Upper lobe of right lung (tissue), 1 donor: ENCODE measurements at places on chromosomes 2 and 18.

GRCh38 chr2:102470168-102470567, 2.9 kb upstream of the SLC9A4 start:
- H3K4me3 ChIP-seq, result no peak overlapping the region
- no peak for DNase-seq
- peaks cover 9% of the 10 kb centered on the region for H3K27me3 ChIP-seq

DNA sequence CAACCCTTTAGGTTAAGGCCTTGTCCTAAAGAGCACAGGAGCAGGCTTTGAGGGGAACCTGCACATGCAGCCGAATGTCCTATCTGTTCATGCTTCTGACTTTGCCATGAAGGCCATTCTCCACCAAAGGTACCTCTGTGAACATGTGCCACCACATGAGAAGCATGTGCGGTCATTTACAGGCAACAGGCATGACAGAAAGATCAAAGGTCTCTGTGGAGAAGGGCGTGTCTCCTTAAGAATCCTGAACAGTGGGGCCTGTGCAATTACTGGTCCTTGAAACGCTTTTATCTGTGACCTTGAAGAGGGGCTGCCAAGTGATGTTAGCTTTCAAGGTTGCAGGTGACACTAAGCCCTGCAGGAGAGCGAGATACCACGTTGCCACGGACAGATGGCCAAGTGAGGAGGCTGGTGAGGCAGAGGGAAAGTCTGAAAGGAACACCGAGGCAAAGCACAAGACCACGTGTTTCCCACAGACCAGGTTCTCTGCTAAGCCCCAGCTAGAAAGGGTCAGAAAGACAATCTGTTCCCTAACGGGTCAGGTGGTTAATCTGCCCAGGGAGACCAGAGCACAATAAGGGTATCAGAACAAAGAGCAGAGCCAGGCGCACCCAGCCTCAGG, 19.5 kb upstream of the POMC start:
- H3K36me3 ChIP-seq, result no peaks in the 10 kb centered on the region
- H3K4me3 ChIP-seq, result no peak overlapping the region
- no peaks in the 10 kb centered on the region for H3K27me3 ChIP-seq
- H3K27ac ChIP-seq, result no peak overlapping the region
- no peaks in the 10 kb centered on the region for H3K4me1 ChIP-seq
- DNase-seq, result no peak

DNA sequence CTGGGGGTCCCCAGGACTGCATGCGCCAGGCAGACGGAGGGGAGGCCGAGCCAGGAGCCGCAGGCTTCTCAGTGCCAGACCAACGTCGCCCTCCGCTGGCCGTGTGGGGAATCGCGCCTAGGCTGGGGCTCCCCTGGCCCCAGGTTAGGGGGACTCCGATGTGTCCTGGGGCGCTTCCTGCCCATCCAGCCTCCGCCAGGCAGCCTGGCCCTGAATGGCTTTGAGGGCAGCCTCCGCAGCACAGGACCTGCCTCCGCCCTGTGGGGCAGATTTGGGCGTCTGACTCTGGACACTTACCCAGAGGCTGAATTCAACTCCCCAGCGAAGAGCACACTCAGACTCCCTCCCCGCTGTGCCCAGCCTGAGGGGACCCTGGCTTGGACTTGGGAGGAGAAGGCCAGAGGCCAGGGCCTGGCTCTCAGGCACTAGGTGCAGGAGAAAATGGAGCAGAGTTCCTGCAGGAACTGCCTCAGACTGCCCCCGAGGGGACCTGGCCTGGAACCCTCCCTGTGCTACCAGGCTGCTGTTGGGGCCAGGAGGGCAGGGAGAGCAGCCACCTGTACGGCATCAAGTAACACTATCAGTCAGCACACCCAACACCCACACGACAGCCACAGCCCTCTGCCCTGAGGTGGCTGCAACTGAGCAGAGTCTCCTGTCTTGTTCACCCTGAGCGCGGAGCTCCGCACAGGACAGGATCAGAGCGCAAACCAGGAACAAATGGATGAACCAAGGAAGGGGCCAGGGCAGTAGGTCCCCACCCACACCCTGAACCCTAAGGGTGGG, 597 bp upstream of the TEKT4 start:
- H3K36me3 ChIP-seq, result no peaks in the 10 kb centered on the region
- H3K27me3 ChIP-seq, result peaks cover 29% of the 10 kb centered on the region
- H3K4me3 ChIP-seq, result no peak overlapping the region
- no peaks in the 10 kb centered on the region for H3K4me1 ChIP-seq
- no peak overlapping the region for H3K27ac ChIP-seq
- peak; percentile 58 for DNase-seq

DNA sequence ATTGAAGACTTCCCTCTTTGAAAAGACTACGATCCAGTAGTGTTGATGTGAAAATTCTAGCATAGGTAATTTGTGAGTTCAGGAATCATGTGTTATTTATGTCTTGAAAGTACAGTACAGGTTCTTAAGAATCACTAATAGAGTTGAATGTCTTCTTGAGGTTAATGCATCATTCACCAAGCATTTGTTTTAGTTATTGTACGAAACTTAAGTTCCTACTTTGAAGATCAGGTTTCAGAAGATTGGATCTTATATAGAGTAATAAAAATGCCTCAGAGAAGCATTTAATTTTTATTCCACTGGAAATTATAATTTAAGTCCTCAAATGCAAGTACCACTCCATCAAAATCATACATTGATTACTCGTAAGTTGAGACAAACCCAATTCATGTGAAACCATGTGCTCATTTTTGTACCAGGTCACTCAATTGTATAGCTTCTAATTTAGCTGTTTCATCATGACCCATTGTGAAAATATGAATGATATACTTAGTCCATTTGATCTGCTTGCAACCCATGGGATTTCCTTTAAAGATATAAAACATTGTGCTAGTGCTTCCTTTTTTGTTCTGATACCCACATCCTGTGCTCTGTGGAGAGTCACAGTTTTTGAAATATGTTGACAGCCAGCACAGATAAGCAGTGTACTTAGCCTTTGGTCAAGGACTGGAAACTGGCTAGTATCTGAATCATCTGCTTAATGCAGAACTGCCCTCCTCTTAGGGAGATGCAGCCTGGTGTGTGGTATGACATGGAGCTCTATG, 22.5 kb upstream of the RAB27B start:
- no peaks in the 10 kb centered on the region for H3K27me3 ChIP-seq
- no peak for DNase-seq
- H3K27ac ChIP-seq, result no peak overlapping the region
- no peaks in the 10 kb centered on the region for H3K36me3 ChIP-seq
- H3K4me3 ChIP-seq, result no peak overlapping the region

- H3K36me3 ChIP-seq, result no peaks in the 10 kb centered on the region
- no peaks in the 10 kb centered on the region for H3K27me3 ChIP-seq
- H3K4me3 ChIP-seq, result no peak overlapping the region
Observed at GRCh38 chr2:216362730-216363129, 9.6 kb downstream of the MARCHF4 start.

- H3K4me1 ChIP-seq, result peaks cover 8% of the 10 kb centered on the region
- H3K27ac ChIP-seq, result no peak overlapping the region
- H3K4me3 ChIP-seq, result peak overlapping the region; percentile 14
- no peaks in the 10 kb centered on the region for H3K36me3 ChIP-seq
- H3K27me3 ChIP-seq, result no peaks in the 10 kb centered on the region
- DNase-seq, result no peak
Observed at GRCh38 chr2:191023235-191023679, 9.3 kb upstream of the STAT1 start.
